Stomach (tissue), 19 donors: ENCODE measurements at places on chromosomes 1 and 21. TPM values are rescaled to one million over a fixed set of nuclear protein-coding genes. Genes with fewer than 3 reads are reported as not detected.

SSBP3 gene
- total RNA-seq, result 39.3 TPM

TMEM59 gene
- total RNA-seq, result 235 TPM

SELE gene
- total RNA-seq, result 0.55 TPM

SIM2 gene
- total RNA-seq, result 11.2 TPM

ARTN gene
- 4.0 TPM for total RNA-seq

- no peak for DNase-seq
These were observed 28.9 kb upstream of the EDN2 start for GRCh38 chr1:41513383-41513735.

DNA sequence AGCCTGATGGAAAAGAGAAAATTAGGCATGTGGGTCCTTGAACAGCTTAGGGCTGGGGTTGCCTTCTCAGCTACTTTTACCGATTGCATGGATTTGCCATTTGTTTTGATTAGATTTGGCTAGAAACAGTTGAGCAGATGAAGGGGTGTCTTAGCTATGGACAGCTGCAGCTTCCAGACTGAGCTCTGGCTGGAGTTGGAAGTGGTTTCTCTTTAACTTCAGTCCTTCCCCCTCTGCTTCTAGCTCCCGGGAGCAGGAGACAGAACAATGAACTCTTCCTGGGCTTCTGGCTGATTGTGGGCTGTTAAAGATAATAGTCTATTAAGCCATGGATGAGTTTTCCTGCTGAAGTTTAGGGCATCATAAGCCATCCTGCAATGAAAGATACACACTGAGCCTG, 50.7 kb downstream of the UBE2T start:
- DNase-seq, result no peak

DNA sequence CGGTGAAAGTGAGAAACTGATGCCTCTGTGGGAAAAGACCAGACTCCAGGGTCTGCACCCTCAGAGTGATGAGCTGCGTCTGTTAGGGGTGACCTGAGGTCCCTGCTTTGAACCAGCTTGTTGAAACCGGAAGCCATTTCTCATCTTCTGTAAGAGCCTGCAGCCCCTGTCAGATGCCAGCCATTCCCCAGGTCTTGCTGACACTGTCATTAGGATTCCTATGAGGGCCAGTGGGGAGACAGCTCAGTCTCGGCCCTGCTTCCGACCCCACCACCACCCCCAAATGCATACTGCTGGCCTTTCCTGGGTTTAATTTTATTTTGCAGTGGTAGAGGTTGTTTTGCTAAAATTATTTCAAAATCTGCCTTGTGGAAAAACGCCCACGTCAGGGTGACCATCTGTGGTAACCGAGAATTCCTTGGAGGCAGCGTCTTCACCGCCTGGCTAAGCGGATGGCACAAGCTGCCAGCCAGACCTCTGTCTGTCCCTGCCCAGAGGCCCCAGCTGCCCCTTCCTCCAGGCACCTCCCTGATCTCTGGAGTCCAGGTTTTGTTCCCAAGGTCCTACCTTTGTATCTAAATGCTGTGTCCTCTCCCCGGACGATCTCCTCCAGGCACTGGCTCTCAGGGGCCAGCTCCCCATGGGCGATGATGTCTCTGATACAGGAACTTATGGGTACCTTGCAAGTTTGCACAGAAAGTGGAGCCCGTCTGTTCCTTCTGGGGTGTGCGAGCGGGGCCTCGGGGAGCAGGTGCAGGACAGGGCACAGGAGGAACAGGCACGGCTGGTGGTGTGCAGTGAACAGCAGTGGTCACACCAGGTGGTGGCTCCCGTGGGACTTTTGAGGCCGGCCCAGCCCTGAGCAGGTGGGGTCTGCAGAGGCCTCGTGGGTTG, 49.9 kb downstream of the PRKCZ start:
- DNase-seq, result no peak

DNA sequence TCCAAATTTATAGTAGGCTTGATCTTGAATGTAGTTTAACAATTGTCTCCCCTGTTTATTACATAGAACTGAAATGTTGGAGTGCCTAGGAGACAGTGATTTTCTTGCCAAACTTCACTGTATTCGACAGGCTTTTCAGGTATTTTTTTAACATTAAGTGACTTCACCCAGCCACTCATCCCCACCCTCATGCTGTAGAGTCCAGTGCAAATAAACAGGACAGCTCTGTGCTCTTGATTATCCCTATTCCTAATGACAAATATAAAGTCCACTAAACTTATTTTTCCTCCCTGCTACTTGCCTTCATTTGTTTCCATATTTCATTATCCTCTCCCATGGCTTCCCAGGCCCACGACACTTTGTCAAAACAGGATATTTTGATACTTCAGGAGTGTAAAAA, 29.2 kb upstream of the NEXN start:
- DNase-seq, result no peak

DNA sequence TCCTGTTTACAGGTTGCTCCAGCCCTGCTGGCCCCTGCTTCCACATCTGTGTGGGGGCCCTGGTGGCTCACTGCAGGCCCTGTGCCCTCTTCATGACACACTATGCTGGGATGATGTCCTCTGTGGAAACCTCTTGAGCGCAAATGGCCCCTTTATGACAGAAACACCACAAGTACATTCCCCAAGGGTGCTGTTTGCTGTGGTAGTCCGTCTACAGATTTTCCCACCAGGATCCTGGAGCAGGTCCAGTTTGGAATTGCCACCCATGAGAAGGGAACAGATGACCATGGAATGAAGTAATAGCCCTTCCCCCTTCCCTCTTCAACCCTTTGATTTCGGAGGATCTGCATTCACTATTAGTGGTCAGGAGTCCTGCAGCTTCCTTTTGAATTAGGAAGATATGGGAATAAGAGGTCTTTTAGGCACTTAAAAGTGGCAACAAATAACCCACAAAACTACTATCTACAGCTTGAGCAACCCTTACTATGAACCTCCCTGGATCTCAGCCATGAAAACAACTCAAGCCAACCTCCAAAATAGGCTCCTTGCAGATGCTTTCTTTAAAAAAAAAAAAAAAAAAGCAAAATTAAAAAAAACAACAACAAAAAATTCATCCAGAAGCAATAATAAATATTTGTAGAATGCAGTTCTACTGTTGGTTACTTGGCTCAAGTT, 121.9 kb upstream of the TSPAN2 start:
- no peak for DNase-seq

- peak; percentile 58 for DNase-seq
These were observed 19.7 kb downstream of the FGGY start for GRCh38 chr1:59316497-59317128.

- DNase-seq, result no peak
These were observed 608.8 kb upstream of the CHRM3 start for GRCh38 chr1:238777551-238777950.

DNA sequence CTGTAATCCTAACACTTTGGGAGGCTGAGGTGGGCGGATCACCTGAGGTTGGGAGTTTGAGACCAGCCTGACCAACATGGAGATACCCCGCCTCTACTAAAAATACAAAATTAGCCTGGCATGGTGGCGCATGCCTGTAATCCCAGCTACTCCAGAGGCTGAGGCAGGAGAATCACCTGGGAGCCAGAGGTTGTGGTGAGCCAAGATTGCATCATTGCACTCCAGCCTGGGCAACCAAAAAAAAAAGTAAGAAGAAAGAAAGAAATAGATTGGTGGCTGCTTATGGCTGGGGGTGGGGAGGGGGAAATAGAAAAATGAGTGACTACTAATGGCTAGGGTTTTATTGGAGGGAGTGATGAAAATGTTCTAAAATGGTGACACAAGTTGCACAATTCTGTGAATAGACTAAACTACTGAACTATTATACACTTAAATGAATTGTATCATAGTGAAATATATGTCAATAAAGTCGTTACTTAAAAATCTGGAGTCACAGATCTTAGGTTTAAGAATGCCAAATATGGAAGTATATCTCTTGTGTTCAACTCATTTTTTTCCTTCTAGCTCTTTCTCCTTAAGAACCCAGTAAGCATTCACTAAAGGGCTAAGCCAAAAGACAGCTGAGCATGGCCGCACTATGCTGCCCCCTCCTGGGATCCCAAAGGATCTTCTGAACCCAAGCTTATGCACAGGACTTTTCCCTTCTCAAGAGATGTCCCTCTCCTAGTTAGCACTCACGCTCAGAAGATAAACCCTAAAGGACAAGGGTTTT, 3.2 kb upstream of the NPL start:
- peak; percentile 84 for DNase-seq

DNA sequence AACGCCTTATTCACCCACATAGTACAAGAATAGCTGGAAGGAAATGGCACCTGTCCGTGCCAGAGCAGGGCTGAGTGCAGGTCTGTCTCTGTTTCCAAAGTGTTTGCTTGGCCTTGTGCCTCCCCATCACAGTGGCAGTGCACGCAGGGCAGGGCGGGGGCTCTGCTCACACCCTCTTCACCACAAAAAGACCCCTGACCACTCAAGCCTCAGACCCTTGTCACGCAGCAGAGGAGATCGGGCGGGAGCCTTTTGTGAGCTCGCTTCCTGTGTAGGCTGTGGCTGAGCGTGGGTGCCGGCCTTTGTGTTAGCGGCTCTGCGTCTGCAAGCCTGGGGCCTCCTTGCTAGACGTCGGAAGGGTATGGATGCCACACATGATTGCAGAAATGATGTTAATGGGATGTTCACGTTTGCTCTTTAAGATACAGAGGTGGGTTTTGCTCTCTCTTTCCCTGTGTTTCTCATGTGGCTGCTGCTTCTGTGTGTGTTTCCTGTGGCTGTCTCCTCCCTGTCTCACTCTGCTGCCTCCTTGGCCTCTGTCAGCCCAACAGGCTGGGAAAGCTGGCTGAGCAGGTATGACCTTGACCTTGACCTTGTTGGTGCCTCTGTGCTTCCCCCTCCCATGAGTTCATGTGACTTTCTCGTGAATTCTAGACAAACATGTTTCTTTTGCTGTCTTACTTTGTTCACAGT, 45.4 kb downstream of the S100B start:
- DNase-seq, result peak; percentile 25

DNA sequence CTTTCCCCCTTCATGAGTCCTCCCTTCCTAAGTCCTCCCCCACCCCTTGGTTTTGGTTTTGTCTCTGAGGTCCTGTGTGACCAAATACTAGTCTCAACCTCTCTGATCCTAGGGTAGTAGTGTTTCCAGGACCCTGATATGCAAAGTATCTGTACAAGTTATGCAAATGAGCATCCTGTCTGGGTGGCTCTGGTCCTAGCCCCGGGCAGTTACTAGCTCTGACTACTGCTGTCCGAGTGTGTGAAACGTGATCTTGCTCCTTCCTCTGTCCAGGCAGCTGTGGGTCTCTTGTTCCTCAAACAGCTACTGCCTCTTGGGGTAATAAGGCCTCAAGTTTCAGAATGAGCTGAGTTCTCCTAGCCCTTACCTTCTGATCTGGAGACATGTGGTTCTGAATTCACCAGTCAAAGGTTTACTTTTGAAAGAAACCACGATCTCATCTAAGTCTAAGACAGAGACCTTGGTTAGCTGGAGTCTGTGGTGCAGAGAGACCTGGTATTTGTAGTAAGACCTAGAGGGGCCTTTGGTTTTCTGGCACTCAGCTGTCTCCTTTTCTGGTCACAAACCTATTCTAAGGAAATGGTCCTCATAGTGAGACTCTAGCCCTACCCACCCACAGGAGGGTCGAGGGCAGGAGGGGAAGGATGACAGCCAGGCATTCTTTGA, 31.0 kb upstream of the IL19 start:
- DNase-seq, result no peak

DNA sequence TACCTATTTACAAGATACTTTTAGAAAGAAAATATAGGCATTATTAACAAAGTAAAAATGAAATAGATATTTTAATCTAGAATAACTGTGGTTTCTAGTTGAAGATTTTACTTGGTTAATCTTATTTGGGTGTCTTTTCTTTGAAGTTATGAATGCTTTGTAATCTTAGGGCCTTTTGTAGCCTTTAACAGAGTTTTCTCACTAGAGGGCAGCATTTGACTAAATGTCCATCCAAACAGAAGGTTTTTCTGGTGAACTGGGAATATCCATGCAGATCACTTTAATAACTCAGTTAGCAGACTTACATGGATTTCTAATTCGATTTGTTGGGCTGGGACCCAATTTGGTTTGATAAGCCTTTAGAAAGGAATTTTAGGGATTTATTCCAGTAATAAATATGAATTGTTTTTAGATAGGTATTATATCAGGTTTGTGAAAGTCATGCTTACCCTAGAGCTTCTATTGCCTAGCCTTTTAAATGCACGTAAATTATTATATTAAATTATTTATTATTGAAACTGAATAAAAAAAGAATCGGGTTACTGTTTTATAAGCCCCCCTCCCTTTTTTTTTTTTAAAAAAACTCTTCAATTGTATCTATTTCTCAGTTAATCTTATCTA, 119.7 kb downstream of the ZNF326 start:
- DNase-seq, result peak; percentile 76

GRCh38 chr1:61605607-61606321, 119.2 kb downstream of the TM2D1 start:
- no peak for DNase-seq

- no peak for DNase-seq
These were observed 3.5 kb downstream of the KLHDC8A start for GRCh38 chr1:205353191-205353590.

DNA sequence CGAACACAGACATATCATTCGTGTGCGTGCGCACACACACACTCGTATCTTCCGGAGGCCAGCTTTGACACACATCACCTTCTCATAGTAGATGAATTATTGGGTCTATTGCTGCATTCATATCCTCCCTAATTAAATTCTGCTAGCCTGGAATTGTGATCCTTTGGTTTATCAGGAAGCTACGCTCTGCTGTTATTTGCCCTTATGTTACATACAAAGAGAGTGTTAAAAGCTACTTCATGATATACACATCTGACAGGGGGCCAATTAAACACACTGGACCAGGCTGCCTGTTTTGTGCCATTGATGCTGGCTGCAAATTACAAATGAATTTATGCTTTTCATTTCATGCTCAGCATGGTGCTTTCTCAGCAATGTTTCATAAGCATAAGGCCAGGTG, 252.0 kb downstream of the RHOU start:
- no peak for DNase-seq

GRCh38 chr1:17706445-17706844, 48.7 kb upstream of the ACTL8 start:
- no peak for DNase-seq

DNA sequence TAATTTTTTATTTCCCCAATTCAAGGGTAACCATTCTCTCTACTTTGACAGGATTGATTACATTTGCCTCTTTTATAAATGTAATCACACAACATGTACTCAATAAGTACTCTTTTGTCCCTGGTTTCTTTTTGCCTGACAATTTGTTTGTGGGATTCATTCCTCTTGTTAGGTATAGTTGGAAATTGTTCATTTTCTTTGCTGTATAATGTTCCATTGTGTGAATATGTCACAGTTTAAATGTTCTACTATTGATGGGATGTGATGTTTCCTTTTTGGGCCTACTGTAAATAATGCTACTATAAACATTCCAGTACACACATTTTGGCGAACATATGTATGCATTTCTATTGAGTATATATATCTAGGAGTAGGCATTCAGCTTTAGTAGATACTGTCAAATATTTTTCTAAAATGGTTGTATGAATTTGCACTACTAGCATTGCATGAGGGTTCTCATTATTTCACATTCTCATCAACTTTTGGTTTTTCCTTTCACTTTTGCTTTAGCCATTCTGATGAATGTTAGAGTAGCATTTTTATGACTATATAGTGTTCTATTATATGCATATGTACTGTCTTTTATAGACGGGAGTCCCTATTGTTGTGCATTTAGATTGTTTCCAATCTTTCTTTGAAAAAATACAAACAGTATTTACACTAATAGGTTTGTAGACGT, 35.0 kb upstream of the PRKACB start:
- DNase-seq, result no peak

- DNase-seq, result no peak
These were observed 69.8 kb upstream of the SCAF4 start for GRCh38 chr21:31801551-31802219.
